ENCODE measurements at places on chromosomes 7 and 10.

DNA sequence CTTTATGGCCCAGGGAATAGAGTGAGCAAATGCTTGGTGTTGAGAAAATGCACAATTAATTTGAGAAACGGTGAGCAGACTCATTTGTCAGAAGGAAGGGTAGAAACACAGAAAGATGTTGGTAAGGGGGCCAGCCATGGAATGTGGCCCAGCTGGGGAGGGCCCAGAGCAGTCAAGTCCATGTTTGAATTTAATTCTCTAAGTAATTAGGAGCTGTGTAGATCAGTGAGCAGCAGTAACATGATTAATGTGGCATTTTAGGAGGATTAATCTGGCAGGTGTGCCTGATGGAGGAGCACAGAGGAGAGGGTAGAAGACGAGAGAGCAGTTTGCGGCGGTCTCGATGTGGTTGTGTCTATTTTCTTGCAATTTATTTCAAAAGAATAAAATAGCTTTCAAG, 218.7 kb downstream of the FRMD4A start:
- no peak for DNase-seq

DNA sequence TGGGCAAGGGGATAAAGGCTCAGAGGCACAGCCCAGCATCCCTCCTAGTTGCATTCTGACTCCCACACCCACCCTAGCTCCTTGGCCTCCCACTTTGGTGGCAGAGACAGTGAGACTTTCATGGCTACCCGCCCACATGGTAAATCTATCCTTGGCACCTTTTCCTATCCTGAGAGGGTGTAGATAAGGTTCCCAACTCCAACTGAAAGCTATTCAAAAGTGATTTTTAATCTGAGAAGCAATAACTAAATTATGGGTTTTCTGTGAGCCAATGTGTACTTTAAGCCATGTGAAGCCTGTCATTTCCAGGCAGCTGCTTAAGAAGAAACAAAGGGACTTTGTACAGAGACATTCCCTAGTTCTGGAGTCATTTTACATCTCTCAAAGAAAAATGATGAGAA, 9.1 kb downstream of the LAMB1 start:
- DNase-seq = no peak

GRCh38 chr10:93715345-93715744, 13.0 kb upstream of the FRA10AC1 start:
- no peak for DNase-seq

DNA sequence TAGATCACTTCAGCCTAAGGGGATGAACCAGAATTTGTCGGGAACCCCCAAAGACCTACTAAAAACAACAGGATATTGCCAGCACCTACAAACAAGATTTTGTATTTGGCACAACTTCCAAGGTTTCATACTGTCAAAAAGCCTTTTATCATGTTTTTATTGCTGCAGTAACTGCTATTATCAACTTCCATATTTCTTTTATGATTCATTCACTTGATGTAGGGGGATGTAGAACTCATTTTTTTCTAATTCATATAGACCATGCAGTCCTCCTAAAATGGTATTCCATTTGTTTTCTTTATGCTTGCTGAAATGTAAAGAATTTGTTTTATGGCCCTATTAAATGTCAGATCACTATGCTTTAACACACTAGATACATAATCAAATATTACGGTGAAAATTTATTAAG, 30.0 kb upstream of the WNT16 start:
- DNase-seq = no peak

DNA sequence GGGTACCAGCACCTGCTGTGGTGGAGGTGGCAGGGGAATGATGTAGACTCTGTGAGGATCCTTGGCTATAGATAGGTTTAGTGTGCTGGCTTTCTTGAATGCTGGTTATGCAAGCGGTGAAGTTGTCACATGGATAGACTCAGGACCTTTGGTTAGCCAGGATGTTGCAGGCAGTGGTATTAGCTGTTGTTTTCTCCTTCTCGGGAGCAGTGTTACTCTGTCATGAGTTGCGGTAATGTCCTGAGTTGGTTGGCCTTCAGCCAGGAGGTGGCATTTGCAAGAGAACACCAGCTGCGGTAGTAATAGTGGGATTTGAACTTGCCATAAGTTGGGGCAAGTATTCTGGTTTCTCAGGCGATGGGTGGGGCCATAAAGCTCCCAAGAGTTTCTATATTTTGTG, 10.8 kb downstream of the AGK start:
- DNase-seq = no peak

DNA sequence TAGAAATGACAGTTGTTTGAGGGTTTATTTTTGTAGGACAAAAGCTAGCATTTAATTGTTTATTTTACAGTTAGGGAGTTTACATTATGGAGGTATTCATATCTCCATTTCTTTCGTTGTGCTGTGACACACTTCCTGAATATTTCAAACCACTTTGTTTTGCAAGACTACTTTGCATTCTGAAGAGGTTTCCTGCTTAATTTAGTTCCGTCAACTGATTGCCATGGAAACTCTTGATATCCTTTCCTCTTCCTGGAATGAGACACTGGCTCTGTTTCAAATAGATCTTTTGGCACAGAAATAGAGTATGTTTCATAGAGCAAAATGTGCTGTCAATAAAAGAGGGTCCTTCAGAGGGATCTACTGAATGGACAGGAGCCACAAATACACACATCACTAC, 159.5 kb upstream of the AGR3 start:
- DNase-seq = no peak

GRCh38 chr10:110357252-110357780, 52.6 kb upstream of the SMNDC1 start:
- peak; percentile 66 for DNase-seq

GRCh38 chr7:68682910-68683309, 915.4 kb upstream of the AUTS2 start:
- no peak for DNase-seq

DNA sequence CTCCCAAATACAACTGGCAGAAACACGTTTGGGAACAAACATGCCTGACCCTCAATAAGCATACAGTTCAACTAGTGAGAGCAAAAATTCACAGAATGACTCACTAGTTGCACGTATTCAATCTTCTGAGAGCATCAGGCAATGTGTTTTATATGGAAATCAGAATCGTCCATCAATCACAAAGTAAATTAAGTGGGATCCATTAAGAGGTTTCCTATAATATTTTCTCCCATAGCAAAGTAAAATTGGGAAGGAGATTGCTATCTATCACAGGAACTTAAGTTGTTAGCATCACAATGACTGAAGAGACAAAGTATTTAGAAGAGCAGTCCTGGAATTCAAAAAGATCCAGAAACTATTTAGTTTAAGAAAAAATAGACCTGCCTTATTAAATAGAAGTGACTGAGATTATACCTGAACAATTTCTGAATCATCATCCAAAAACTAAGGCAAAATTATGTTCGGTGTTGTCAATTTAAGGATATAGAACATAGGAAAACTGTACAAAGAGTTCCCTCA, 28.3 kb downstream of the INHBA start:
- no peak for DNase-seq

DNA sequence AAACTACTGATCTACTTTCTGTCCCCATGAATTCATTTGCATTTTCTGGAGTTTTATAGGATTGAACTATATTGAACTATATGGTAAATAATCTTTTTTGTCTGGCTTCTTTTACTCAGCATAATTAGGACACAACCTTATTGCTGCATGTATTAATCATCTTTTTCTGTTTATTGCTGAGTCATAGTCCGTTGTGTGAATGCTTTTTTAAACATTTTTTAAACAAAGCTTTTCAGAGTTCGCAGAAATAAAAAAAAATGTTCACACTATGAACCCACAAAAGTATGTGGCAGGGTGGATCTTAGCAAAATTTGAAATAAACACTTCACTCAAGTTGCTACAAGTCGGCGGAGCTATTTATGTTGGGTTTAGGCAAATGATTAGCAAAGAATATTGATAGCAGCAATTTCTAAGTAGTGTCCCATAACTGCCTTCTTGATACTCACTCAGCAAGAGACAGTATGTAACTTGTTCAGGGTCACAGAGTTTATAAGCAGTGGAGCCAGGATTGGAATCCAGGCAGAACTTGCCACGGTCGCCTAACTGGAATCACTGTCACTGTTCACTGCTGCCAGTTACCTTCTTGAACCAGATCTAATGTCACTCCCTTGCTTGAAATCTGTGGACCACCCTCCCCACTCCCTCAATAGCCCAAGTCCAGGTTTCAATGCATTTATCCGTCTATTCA, 5.6 kb downstream of the CH25H start:
- DNase-seq = no peak

- no peak for DNase-seq
These were observed 17.5 kb downstream of the FAM20C start for GRCh38 chr7:209906-210305.

- no peak for DNase-seq
These were observed 430.7 kb upstream of the GRM3 start for GRCh38 chr7:86212976-86213375.

DNA sequence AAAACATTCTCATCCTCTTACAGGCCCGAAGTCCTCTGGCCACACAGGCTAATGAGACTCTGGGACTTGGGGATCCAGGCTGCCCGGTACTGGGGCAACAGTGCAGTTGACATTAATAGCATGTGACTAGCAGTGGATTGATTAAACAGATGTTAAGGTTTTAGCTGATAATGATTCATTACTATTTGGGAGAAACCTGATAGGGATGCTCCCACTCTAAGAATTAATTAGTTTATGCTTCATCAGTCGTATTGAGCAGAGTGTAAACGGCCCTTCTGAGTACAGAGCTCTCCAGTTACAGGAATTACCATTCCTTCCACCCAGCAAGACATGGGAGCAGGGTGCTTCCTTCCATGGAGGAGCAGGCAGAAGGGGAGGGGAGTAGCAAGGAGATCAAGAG, 82.7 kb downstream of the RPS24 start:
- DNase-seq = no peak

DNA sequence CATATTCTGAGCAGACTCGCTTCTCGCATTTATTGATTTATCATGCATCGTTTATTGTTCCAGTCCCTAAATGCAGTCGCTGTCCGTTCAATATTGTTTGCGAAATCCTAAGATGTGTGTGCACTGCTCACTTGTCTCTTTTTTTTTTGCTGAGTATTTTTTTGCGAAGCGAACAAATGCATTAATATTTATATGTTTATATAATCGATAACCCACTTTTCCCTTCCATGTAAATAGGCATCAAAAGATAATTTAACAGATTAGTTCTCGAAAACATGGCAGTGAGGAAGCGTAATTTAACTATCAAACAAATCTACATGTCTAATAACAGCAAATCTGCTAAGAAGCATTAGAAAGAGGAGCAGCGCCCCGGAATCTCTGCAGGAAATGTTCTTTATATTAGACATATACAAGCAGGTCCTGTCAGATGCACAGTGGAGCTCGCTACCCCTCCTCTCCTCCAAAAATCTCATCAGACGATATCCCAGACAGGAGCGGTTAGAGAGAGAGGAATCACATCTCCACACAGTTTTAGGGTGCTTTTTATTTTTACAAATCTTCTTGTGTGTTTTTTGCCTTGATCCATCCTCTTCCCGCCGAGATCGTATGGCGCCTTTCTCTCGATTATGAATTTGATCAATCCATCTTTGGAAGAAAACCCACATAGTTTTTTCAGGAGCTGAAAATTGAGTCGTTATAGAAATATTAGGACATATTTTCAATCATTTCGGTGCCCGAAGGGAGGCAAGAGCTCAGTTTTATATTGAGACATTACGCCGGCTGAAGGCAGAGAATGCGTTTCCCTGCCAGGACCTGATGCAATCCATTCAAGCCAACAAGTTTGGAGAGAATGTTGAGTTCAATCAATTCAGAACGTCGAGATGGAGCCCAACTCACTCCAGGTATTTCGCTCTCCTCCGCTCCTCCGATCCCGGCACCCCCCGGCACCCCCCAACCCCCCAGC, at the start of gene ARID5B:
TSS of gene ARID5B (plus strand) at position 871 of the 964 bp plus-strand sequence. CDS start at position 882, 11 bp downstream.
- DNase-seq = peak; percentile 24

- no peak for DNase-seq
These were observed 48.2 kb upstream of the MNX1 start for GRCh38 chr7:157058701-157059100.

DNA sequence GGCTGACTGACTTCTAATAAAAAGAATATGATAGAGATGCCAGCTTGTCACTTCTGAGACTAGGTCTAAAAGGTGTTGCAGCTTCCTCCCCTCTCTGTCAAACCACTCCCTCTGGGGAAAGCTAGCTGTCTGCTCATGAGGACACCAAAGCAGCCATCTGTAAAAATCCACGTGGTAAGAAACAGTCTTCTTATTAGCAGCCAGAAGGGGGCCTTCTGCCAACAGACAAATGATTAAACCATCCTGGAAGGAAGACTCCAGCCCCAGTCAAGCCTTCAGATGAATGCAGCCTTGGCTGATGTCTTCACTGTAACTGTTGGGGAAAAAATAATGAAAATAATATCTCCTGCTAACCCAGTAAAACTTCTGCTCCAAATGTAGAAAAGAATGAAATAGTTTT, 41.9 kb upstream of the DAGLB start:
- no peak for DNase-seq

GRCh38 chr7:12638851-12639456, 48.5 kb upstream of the ARL4A start:
- DNase-seq = no peak

DNA sequence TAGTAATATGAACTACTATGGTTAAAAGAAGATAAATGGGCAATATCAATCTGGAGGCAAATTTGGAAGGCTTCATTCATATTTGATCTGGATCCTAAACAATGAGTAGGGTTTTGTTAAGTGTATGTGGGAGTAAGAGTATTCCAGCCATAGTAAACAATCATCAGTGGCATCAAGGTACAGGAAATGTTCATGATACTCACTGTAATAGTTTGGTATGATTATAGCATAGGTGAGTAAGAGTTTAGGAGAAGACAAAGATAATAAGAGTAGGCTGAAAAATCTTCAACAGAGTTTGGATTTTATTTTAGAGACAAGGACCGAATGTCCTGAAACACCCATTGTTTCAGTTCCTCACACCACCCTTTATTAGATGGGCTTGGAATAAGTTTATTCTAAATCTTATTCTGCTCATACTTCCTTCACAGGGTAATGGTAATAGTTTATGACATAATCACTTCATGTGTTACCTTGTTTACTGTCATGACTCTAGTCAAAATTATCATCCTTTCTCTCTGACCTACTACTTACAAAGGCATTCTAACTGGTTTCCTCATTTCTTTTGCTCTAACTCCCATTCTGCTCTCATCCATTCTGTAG, 38.9 kb downstream of the BRAF start:
- no peak for DNase-seq

GRCh38 chr10:63429281-63429680, 36.5 kb downstream of the JMJD1C start:
- no peak for DNase-seq

Data from stimulated activated CD4-positive, alpha-beta T cell treated with anti-CD3 and anti-CD28 coated beads, Interleukin-4, amount 100 ng/mL, for 48 hours (primary cell).